Kidney tubule cell (primary cell): ENCODE measurements at places on chromosomes 7 and 10.
A peak's percentile ranks its signal among the peaks of the same experiment; 100 is the strongest.

GRCh38 chr10:11569471-11569870 is 42.0 kb downstream of the USP6NL start:
- no peak for DNase-seq

- DNase-seq, result no peak
Observed at GRCh38 chr7:159141167-159141566, 3.5 kb downstream of the VIPR2 start.

DNA sequence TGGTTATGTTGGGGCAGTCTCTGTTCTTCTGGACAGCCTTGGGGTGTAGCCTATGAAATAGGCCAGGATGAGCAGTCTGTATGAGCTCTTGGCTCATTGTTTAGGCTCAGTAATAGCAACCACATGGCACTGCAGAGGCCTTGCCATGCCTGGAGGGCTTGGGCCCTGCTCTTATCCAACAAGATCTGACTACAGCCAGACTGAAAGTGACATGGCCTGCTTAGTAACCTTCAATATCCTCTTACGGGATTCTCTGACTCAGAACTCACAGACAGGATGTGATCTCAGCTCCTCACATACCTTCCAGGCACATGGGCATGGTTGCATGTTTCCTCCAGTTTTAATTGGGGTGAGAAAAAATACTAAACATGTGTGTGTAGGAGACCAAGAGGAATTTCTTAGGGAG is 289.3 kb downstream of the PTEN start:
- peak; percentile 98 for DNase-seq

- peak; percentile 80 for DNase-seq
Observed at GRCh38 chr10:50362547-50363125, 111.3 kb upstream of the ASAH2 start.

GRCh38 chr10:83725567-83725966 is 413.7 kb upstream of the GHITM start:
- no peak for DNase-seq

DNA sequence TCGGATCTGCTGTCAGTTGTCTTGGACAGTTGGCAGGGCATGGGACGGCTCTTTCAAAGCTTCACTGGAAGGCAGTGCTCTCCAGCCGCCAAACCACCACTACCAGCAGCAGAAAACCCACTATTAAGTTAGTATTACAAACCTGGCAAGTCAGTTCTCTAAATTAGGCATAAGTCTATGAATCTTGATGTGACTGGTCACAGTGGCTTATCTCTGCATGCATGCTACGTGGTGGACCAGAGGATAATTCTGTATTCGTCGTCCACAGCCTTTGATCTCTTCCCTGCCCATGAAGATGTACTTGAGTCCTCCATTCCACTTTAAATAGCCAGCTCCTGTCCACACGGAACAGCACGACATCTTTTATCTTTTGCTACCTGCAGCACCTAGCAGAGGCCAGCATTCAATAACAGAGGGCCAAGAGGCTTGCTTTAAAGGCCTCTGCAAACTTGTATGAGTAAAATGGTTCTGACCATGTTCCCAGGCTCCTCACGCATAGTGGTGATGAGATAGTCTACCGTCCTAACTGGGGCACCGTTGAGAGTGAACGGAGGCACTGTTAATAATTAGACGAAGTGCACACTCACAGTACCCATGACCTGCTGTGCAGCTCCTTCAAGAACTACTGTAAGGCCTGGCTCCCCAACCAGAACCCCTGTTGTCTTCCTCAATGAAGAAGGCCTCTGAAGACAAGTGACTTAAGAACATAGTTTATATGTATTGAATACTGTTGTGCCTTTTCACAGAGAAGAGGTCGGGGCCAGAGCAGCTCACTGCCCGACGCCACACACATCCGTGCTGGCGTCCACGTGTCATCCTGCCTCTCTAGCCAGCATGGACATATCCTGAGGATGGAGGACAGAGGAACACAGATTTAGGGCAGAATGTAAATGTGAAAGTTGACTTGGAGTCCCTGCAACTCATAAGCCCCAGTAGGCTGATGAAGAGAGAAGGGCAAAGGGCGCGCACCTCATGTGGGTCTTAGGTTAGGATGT is 1.0 kb downstream of the GPR146 start:
- DNase-seq, result peak; percentile 82

DNA sequence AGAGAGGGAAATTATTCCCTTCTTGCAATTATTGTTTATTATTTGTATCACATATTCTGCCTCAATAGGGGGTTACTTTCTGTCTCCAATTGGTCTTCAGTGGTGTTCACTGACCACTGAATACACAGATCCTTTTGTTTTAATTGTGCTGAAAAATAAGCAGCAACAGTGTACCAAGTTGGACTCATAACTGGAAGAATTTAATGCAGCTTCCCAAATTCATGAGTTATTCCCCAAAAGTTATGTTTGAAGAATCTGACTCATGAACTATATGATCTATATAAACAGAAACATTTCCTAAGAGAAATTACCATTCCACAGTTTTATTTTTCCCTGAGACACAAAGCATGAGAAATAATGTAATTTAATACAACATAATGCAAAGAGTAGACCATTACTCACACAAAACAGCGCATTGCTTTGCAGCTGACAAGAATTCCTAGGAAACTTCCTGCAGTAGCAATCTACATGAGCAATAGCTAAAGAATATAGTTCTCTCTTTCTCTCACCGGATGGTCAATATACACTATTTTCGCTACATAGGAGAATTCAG is 479.2 kb downstream of the HTR7 start:
- DNase-seq, result no peak

GRCh38 chr10:47048526-47048905 is 137.3 kb downstream of the PTPN20 start:
- no peak for DNase-seq

- DNase-seq, result no peak
Observed at GRCh38 chr10:104323760-104324201, 14.5 kb downstream of the ITPRIP start.

GRCh38 chr10:73251683-73252444 is 580 bp downstream of the MRPS16 start:
- peak; percentile 18 for DNase-seq

- no peak for DNase-seq
Observed at GRCh38 chr7:72444026-72444776, 32.1 kb upstream of the CALN1 start.

DNA sequence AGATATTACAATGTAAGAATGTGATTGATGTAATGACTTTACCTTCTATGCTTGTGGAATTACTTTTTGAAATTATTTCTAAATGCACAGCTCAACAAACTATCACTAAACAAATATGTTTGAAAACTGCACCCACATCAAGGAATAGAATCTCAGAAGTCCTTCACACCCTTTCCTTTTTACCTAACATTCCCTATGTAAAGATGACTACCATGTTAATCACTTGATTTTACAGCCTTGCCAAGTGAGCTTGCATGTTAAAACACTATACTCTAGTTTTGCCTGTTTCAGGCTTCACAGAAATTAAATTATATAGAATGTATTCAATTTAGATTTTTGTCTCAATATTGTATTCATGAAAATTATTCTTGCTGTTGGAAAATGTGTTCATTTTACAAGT is 1169.4 kb upstream of the CELF2 start:
- no peak for DNase-seq

DNA sequence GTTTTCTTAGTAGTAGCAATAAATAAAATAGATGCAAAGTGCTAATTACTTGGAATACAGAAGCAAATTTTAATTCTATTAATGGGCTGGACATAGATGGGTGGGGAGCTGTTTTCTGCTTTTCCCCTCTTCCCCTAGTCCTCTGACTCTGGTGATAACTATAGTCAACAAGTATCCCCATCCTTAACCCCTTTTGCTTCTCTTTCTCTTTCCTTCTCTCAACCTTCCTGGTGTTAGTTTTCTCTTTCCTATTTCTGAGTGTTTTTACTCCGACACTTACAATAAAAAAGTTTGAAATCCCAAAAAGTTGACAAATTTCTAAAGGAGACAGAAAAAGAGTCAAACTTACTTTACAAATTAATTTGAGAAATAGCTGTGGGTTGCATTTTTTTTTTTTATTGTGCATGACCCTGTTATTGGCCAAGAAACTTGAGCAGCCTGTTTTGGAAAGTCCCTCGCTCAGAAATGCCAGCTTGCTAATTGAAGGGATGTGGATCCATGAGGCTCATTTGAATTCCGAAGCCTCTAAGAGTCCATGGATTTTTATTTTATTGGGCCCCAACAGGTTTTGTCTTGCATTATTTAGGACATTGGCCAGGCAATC is 2.4 kb downstream of the FAS start:
- DNase-seq, result peak; percentile 46

- no peak for DNase-seq
Observed at GRCh38 chr7:55975988-55976633, 11.7 kb downstream of the NIPSNAP2 start.

- DNase-seq, result peak; percentile 73
Observed at GRCh38 chr10:93947055-93947454, 46.7 kb upstream of the PLCE1 start.

- no peak for DNase-seq
Observed at GRCh38 chr7:73718438-73718881, 1.0 kb downstream of the STX1A start.

DNA sequence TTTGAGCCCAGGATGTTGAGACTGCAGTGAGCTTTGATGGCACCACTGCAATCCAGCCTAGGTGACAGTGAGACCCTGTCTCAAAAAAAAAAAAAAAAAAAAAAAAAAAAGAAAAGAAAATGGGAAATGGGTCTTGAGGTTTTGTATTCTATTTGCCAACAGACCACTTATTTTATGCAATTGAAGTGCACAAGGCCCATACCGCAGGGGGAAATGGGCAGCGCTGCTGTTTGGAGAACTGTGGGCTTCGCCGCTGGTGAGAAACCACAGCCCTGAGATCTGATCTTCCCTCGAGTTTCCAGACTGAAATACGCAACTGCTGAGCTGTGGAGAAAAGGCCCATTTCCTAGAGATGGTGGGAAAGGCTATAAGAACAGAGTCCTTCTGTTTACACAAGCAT is 512.0 kb downstream of the TCERG1L start:
- DNase-seq, result no peak

- DNase-seq, result no peak
Observed at GRCh38 chr7:91644256-91644655, 236.2 kb downstream of the MTERF1 start.

GRCh38 chr10:86779220-86780017 is 23.0 kb downstream of the BMPR1A start:
- no peak for DNase-seq

DNA sequence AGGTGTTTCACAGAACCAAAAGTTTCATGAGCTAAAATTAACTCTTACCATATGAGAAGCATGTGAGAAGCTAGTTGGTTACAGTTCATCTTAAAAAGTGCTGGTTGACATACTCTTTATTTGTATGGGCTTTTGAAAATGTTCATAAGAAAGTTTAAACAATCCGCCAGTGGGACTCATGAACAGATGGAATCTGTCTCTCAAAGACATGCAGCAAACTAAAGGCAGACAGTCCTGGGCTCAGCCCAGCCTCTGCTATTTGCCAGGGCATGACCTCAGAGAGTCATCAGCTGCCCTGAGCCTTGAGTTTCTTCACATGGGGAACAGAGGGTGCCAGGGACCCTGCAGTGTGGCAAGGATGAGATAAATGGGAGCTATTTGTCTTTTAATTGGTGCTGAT is 3.2 kb downstream of the PYROXD2 start:
- no peak for DNase-seq

DNA sequence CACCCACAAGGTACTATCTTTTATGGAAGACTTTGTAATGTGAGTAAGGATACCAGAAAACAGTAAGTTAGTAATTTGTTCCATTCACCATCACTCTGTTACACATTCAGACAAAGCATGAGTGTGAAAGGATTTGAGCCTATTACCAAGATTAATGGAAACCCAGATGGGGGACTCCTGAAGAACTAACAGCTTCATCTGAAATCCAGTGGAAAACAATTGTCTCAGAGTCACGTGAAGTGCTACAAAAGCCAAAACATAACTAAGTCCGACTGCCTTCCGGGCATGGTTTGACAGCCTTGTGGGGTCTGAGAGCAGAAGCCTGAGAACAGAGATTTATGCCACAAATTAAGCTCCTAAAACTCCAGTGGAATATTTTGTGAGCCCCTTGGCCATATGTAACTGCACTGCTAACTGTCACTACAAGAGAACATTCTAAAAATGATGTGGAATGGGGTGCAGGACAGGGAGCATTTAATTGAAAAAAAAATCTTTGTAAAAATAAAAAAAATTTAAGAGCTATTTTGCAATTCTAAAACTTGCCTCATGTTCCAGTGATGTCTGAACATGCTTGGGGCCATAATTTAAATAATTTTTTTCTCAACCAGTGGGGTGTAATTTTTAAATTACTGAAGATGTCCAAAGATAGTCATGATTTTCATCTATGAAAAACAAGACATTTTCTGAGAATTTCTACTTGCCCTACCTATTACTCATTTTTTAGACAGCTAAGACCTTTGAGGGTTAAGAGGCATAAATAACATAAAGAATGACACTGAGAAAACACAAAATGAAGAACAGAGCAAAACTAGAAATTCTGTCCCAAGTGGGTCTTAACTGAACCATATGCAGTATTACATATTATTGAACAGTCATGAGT is 555.0 kb downstream of the INHBA start:
- no peak for DNase-seq

DNA sequence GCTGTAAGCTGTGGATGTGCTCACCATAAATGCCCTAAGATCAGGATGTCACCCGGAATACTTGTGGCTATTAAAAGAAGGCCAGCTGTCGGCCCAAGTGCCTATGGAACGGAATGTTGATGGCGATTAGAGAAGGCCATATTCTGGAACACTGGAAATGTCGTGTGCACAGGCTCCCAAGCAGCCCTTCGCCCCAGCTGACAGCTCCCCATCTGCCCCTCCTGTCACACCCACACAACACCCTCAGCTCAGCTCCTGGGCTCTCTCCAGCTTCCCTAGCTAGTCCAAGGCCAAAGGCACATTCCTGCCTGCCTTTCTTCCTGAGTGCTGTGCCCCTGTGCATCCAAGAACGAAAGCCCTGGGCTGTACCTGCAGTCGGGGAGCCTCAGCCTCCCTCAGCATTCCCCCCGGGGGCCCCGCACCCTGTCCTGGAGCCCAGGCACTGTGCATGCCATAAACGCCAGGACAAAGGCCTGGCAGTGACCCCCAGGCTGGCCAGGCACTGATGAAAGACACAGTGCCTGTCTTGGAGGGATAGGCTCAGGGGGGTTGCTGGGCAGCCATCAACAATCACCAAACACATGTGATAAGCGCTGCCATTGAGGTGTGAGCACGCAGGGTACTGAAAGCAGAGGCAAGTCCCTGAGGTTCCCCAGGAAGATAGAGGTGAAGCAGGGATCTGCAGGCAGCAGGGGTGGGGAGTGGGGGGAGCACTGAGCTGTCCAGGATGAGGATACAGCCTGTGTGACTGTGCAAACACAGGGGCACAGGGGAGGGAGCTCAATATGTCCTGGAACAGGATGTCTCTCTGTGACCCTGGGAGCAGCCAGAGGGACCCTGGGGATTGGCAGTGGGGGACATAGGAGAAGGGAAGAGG is 3.7 kb upstream of the LDB3 start:
- DNase-seq, result no peak
